Thyroid gland (tissue), 4 donors: ENCODE measurements at places on chromosomes 11 and 22.

GRCh38 chr11:61698173-61698948 lies 18.2 kb downstream of the DAGLA start:
- no peak for DNase-seq

DNA sequence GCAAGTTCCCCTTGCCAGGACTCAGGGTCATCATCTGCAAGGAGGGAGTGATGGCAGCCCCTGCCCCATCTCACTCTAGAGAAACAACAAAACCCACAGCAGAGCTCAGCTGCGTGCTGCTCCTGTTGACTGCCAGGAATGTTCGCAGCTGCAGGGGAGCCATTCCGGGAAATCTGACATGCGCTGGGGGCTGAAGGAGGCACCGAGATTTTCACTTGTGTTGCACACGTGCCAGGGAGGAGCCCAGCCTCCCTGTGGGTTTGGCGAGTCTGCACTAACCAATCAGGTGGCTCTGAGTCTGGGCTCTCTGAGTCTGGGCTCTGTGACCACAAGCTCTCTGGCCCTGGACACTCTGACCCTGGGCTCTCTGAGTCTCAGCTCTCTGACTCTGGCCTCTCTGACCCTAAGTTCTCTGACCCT lies 10.5 kb downstream of the FGF3 start:
- no peak for DNase-seq

GRCh38 chr11:122020902-122021301 lies 95.1 kb downstream of the BLID start:
- no peak for DNase-seq

DNA sequence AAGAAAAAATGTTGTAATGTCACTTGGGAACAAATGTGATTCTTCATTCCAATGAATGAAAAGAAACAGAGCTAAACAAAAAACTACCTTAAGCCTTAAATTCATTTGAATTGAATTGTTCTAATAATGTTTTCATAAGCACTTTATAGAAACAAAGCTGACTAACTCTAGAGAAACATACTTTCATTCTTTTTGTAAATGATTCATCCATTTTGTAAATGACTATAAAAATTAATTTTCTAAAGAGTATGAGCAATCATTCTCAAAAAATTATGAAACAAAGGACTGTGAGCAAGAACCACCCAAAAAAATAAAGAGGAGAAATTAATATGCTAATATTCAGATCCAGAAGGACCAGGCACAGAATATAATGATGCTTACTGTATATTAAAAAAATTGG lies 986.5 kb upstream of the CHORDC1 start:
- DNase-seq, result no peak

- peak; percentile 61 for DNase-seq
These were observed 593.2 kb downstream of the INSC start for GRCh38 chr11:15707971-15708370.

- DNase-seq, result no peak
These were observed 68.4 kb downstream of the TBC1D22A start for GRCh38 chr22:46830841-46831240.

DNA sequence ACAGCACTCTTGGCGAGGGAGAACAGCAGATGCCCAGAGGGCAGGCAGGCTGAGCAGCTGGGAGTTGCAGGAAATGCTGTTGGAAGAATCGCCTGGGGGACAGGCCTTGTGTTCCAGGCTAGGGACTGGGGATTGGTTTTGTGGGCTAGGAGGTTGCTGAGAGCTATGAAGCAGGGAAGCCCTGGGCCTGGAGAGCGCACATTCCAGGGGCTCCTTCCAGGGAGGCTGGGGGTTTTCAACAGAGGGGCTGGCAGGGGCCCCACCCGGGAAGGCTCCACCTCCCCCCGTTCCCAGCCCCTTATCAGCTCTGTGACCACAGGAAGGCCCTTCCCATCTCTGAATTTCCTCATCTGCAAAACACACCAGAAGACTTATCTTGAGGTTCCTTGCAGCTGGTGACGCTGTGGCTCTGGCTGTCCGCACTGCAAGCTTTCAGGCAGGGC lies 21.7 kb downstream of the WNT11 start:
- no peak for DNase-seq

GRCh38 chr11:15938121-15938611 lies 418.2 kb downstream of the SOX6 start:
- DNase-seq, result no peak

GRCh38 chr11:76657187-76658170 lies 13.1 kb downstream of the LRRC32 start:
- DNase-seq, result no peak

DNA sequence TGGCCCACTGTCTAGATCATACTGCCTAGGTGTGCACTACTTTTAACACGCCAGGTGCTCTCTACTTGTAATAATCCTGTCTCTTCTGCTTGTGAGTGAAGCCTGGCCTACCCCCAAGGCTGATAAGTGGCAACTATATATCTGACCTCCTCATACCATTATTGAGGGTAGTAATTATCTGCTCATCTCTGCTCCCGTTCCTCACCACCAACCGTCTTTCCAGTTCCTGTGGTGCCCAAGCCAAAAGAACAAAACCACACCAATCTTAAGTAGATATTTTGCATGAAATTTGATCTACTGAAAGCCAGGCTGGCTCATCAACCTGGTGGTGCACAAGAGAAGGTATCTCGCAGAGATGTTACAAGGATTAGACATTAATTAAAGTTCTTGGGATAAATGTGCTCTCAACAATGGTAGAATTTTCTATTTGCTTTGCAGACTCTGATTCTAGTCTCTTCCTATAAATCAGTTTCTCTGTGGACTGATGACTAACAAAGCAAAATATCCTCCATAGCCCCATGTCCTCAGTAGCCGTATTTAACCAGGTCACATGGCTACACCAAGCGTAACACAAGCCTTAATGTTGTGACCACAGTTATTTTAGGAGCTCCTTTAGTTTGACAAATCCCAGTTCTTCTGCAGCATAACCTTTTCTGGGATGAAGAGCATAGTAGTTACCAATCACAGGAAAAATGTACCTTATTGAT lies 267.2 kb downstream of the NTM start:
- DNase-seq, result no peak

DNA sequence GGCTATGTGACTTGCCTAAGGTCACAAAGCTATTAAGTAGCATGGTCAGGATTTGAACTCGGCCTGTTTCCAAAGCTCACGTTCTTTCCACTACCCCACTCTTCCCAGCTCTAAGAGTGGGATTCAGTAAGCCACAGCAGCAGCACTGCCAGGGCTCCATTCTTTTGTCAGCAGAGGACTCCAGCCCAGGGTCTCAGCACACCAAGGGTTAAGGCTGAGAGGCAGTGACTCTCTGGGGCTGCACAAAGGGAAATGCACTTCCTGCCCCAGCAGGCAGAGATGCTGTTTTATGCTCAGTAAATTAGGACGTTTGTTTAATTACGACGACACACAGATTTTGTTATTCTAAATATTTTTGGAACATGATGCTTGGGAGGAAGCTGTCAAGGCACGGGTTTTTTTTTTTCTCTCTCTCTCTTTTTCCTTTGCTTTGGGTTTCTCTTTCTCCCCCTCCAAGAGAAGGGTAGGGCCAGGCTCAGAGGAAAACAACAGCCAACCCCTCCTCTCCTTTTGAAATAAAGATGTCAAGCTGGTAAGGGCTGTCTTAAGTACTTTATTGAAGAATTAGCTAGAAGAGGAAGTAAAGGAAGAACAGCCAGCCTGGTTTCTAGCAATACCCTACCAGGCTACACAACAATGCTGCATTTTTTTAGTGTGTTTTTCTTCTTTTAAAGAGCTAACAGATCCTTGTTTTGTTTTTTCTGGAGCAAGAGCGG lies 2.8 kb downstream of the MYH9 start:
- DNase-seq, result no peak

DNA sequence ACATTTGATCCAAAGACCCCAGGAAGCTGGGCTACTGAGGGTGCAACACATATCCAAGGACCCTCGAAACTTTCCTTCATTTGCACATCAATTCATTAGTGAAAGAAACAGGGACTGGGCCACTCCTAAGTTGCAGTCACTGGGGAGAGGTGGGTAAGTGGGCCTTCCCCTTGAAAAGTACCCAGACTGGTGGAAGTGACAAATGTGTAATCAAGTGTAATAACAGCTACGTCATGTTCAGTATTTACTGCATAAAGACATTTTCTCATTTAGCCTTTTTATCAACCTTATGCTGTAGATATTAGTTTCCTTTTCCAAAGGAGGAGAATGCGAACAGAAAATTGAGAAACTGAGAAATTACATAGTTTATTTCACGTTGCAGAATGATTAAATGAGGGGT lies 101.9 kb upstream of the OLFML1 start:
- DNase-seq, result no peak

GRCh38 chr22:18931905-18932652 lies 4.0 kb downstream of the PRODH start:
- no peak for DNase-seq

- DNase-seq, result no peak
These were observed 1.0 kb downstream of the PRSS23 start for GRCh38 chr11:86801364-86801763.

GRCh38 chr11:120293038-120293800 lies 31.9 kb upstream of the TLCD5 start:
- no peak for DNase-seq

GRCh38 chr11:90438069-90438468 lies 215.2 kb upstream of the CHORDC1 start:
- no peak for DNase-seq

DNA sequence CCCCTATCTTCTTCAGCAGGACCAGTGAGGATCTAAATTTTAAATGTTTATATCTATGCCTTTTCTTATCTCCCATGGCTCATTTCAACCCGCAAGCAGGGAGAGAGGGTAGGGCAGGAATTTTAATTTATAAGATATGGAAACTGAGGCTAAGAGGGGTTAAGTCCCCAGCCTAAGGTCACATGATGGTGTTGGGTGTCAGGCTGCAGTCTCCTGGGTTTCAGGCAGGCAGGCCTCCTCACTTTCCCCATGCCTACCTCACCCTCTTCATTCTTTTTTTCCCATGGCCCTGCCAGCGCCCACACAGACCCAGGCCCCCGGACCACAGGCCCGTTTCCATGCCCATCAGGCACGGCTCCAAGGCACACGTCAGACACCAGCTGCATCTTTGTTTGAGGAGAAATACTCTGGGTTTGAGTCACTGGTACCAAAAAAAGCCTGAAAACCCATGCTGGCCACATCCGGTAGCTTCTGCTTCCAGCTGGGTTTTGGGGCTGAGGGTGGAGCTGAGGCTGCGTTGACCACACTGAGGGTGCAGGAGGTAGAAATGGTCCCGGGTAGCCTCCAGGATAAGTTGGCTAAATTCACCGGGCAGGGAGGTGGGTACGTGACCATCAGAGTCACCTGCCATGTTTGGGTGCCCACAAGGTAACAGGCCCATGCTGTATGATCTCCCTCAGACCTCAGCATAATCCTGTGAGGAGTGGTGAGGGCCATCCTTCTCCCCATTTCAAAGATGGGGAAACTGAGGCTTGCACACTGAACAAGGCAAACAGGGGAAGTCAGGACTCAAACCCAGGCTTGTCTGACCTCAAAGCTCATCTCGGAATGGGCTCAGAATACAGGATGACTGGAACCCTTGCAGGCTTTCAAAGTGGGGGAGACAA lies 7.5 kb downstream of the CRYBB1 start:
- DNase-seq, result no peak

DNA sequence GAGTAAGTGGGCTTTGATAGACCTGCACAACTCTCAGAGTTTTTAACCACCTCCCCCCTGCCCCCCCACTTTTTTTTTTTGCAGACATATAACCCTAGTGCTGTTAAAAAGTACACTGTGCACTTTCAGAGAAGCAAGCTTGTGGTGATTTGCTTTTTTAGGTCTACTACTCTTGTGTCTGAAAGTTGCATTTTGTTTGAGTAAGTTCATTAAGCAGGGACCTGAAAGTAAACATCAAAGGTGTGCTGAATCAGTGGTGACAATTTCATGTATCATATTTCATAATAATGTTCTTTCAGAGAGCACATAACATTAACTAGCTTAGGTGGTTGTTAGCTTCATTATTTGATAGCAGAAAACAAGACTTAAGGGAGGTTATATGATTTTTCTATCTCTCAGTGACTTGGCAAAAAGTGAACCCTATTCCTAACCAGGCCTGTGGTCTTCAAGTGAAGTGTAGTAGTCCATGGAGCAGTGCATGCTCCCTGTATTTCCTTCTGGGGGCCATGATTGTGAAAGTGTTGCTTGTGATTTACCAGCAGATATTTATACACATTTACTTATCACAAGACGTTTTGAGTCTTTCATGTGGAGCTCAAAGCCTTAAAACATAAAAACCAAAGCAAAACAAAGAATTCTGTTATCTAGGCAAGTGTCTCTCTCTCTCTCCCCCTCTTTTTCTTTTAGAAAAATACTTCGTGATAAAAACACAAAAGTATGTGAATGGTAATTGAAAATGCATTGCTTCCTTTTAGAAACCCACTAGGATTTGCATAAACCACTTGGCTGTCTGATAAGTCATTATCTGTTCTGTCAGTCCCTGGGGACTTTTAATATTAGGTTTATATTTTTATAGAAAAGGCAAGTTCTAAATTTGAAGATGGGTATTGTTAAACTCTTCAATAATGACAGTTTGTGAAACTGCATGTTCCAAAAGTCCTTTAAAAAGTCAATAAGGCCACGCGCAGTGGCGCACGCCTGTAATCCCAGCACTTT lies 7.5 kb upstream of the RAG2 start:
- no peak for DNase-seq

- DNase-seq, result no peak
These were observed 3.9 kb downstream of the OR51B4 start for GRCh38 chr11:5297721-5298323.

DNA sequence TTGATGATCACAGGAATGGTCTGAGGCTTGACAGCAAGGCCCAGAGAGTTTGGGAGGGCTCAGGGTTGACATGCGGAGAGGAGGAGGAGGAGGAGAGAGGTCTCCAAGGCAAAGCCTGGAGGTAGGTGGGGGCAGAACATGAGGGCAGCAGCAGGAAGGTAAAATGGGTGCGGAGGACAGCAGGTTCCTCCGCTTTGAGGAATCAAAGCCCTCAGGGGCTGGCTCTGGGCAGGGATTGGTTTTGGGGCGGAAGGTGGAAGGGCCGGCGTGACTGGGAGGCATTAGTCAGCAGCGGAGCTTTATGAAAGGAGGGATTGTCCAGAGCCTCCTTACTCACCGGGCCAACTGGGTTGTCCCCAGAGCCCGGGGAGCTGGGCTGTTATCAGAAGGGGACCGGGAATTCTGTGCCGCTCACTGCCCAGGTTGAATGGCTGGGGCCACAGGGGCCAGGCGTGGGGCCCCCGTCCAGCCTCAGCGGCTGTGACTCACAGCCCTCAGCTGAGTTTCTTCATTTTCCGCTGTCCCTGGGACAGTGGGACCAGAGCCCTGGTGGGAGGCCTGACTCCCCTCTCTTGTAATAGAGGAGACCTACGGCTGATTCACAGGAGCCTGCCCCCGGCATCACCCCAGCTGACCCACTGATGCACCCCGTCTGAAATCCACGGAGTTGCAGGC lies 36.2 kb downstream of the LIF start:
- no peak for DNase-seq

GRCh38 chr11:41281131-41281742 lies 178.2 kb downstream of the LRRC4C start:
- no peak for DNase-seq

- peak; percentile 32 for DNase-seq
These were observed 48.4 kb downstream of the SFI1 start for GRCh38 chr22:31544481-31545480.
